ENCODE measurements at places on chromosomes 11 and 22.
A peak's percentile ranks its signal among the peaks of the same experiment; 100 is the strongest.

GRCh38 chr22:20076627-20077172, 3.3 kb upstream of the DGCR8 start:
- peaks cover 9% of the 10 kb centered on the region for H3K4me1 ChIP-seq
- no peaks in the 10 kb centered on the region for H3K36me3 ChIP-seq
- H3K27ac ChIP-seq: peak overlapping the region; percentile 55
- no peak for DNase-seq

DNA sequence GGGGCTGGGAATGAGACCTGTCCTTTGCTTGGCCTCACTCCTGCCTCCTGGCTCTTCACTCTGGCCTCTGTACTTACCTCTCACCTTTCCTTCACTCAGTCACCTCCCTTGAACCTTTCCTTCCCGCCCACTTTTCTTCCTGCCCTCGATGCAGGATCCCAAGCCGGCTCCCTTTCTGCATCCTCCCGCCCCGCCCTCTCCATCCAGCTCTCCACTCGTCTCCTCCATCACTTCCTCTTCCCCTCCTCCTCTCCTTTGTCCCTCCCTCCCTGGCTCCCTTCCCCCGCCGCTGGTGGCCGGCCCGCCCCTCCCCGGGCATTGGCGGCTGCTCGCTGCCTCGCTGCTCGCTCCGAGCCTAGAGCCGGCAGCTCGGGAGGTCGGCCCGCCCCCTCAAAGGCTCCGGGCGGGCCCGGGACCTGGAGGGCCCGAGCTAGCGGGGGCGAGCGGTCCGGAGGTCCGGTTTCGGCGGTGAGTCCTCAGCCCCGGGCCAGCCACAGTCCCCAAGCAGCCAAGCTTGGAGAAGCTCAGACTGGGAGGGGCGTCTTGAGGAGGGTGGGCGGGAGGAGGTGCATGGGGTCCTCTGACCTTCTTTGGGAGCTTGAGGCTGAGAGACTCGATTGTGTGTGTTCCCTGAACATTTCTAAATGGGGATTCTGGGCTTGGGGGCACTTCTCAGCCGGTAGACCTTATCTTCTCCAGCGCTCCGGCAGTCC, 13.8 kb downstream of the PHLDB1 start:
- no peaks in the 10 kb centered on the region for H3K36me3 ChIP-seq
- H3K27ac ChIP-seq: peak overlapping the region; percentile 33

DNA sequence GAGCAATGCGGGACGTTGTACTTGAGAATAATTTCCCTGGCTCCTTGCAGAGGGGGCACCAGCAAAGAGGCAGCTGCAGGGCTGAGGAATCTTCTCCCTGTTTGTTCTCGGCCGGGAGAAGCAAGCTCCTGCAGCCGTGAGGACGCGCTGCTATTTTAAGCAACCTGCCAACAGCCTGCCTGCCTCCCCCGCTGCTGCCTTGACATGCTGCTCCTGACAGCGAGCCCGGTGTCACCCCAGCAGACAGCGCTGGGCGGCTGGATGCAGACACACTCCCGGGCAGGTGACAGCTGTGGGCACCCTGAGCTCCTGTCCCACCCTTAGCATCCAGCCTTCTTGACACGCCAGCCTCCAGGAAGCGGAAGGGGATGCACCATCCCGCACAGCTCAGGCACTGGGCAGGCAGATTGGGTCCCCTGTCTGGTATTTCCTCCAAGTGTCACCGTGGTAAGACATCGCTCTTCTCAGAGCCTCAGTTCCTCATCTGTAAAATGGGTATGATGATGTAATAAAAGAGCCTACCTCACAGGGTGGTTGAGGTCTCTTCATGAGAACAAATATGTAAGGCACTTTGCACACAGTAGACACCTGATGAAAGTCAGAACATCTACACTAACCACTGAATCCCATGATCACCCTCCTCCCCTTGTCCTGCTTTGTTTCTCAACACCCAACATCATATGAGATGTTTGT, 530.6 kb downstream of the MN1 start:
- no peaks in the 10 kb centered on the region for H3K27me3 ChIP-seq
- no peak for DNase-seq
- H3K27ac ChIP-seq: no peak overlapping the region
- no peak overlapping the region for H3K4me3 ChIP-seq
- no peaks in the 10 kb centered on the region for H3K4me1 ChIP-seq

DNA sequence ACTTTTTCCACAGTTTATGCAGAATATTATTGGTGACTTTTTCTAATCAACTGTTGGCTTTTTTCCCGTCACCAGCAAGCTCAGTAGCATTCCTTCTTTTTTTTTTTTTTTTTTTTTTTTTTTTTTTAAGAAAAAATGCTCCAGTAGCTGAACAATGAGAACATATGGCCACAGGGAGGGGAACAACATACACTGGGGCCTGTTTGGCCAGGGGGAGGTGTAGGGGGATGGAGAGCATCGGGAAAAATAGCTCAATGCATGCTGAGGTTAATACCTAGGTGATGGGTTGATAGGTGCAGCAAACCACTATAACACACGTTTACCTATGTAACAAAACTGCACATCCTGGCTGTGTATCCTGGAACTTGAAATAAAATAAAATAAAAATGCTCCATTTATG, 82.5 kb downstream of the ARHGAP42 start:
- H3K27me3 ChIP-seq: no peaks in the 10 kb centered on the region
- no peak overlapping the region for H3K27ac ChIP-seq
- H3K36me3 ChIP-seq: no peaks in the 10 kb centered on the region

- no peak for DNase-seq
- H3K4me3 ChIP-seq: no peak overlapping the region
- H3K4me1 ChIP-seq: no peaks in the 10 kb centered on the region
- no peaks in the 10 kb centered on the region for H3K36me3 ChIP-seq
Observed at GRCh38 chr11:119416606-119417580, 6.1 kb downstream of the THY1 start.

DNA sequence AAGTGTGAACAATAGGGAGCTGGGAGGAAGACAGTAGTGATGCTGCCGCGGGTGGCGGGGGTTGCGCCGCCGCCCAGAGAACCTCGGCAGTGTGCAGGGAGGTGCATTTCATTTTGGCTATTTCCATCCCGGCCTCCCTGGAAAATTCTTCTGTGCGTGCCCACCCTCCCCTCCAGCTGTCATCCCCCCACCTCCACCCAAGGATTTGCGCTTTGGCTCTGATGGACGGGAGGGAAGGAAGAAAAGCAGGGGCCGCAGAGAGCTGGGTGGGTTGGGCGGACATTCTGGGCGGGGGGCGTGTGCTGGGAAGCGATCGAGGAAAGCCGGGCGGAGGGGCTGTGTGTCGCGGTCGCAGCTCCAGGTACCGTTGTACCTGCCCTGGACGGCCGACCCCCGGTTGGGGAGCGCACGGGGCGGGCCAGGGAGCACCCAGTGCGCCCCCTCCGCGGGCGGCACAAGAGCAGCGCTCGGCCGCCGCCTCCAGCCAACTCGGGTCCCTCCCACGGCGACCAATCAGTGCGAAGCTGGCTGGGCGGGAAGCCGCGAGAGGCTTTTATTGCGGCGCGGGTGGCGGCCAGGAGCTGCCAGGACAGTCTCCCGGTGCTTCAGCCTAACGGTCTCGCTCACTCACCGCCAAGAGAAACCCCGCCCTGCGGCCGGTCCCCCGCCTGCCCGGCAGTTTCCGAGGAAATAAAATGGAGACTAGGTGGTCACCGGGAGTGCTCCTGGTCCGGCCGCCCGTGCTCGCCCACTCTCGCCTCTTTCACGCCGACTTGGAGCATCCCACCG, 1.6 kb downstream of the NCAM1 start:
- peak overlapping the region; percentile 19 for H3K4me3 ChIP-seq
- H3K27ac ChIP-seq: no peak overlapping the region
- H3K4me1 ChIP-seq: no peaks in the 10 kb centered on the region

DNA sequence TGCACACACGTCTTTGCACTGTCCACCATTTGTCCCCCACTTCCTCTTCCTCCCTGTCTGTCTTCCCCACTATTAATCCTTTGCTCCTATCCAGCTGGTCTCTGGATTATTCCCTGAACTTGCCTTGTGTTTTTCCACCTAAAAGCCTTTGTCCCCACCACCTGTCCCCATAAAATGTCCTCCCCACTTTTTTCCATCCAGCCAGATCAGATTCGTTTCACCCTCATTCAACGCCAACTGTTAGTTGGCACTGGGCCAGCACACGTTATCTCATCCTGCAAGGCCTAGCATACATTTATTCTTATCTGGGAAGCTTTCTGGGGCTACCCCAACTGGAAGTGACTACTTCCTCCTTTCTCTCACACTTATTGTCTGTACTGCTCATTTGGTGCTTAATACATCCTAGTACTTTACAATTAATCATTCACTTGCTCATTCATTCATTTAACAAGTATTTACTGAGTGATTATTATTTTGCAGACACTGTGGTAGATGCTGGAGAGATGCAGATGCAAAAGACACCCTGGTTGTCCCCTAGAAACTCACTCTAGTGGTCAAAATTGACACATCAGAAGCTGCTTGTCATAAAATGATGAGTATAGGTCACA, 96.2 kb downstream of the RASSF10 start:
- no peak overlapping the region for H3K4me3 ChIP-seq
- H3K27ac ChIP-seq: no peak overlapping the region
- peaks cover 3% of the 10 kb centered on the region for H3K27me3 ChIP-seq
- H3K36me3 ChIP-seq: no peaks in the 10 kb centered on the region
- H3K4me1 ChIP-seq: no peaks in the 10 kb centered on the region

DNA sequence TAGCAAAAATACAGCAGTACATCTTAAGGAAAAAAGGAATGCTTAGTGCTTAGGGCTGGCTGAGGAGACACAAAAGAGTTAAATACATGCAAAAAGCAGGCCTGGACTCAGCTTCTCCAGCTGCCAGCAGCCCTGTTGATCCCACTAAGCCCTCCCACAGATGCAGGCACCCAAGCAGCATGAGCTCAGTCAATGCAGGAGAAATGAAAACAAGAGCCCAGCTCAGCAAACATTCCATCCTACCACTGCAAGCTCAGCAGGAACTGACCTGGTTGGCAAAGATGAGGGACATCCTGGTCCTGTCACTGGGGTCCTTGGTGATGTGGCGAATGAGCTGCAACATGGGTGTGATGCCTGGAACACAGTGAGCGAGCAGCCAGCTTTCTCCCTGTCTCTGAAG, 5.8 kb downstream of the CYB5R2 start:
- H3K27me3 ChIP-seq: no peaks in the 10 kb centered on the region
- no peaks in the 10 kb centered on the region for H3K4me1 ChIP-seq
- no peak overlapping the region for H3K27ac ChIP-seq
- no peak overlapping the region for H3K4me3 ChIP-seq
- no peaks in the 10 kb centered on the region for H3K36me3 ChIP-seq
- DNase-seq: no peak

DNA sequence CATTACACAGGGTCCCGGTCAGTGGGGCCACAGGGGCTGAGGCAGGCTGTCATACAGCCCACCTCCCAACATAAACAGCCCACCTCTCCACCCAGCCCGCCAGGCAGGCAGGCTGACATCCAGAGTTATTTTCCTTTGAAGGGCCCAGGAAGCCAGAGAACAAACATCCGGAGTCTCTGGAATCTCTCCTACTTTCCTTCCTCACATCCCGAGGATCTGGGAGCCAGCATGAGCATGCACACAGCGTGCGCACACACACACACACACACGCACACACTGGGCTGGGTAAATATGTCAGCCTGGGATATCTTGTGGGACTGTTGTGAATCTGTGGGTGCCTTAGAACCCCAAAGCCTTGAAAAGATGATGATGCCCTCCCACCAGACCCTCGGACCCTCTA, 55.4 kb downstream of the PDE2A start:
- DNase-seq: no peak
- H3K4me3 ChIP-seq: no peak overlapping the region
- peaks cover 4% of the 10 kb centered on the region for H3K27me3 ChIP-seq
- H3K4me1 ChIP-seq: peaks cover 18% of the 10 kb centered on the region
- no peak overlapping the region for H3K27ac ChIP-seq

GRCh38 chr11:108886660-108887009, 221.8 kb downstream of the DDX10 start:
- no peak overlapping the region for H3K27ac ChIP-seq
- DNase-seq: no peak
- H3K4me1 ChIP-seq: no peaks in the 10 kb centered on the region
- no peaks in the 10 kb centered on the region for H3K36me3 ChIP-seq
- no peak overlapping the region for H3K4me3 ChIP-seq

DNA sequence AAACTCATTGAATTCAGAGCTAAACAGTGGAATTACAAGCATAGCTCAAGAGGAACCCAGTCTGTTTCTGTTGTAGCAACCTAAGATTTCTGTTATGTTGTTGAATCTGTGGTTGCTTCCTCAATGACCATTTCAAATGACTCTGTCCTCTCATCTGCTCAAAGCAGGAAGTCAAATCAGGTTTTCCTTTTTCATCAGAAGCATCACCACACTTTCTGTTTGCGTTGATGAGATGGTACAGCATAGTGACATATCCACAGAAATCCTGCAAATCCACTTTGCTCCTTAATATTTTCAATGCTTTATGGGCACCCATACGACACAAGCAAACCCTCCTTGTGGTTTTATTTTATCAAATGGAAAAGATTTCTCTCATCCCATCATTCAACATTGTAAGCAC, 12.6 kb upstream of the UCP2 start:
- DNase-seq: peak; percentile 82
- peaks cover 60% of the 10 kb centered on the region for H3K4me1 ChIP-seq
- no peaks in the 10 kb centered on the region for H3K36me3 ChIP-seq
- peak overlapping the region; percentile 49 for H3K4me3 ChIP-seq
- no peaks in the 10 kb centered on the region for H3K27me3 ChIP-seq
- H3K27ac ChIP-seq: peak overlapping the region; percentile 93

DNA sequence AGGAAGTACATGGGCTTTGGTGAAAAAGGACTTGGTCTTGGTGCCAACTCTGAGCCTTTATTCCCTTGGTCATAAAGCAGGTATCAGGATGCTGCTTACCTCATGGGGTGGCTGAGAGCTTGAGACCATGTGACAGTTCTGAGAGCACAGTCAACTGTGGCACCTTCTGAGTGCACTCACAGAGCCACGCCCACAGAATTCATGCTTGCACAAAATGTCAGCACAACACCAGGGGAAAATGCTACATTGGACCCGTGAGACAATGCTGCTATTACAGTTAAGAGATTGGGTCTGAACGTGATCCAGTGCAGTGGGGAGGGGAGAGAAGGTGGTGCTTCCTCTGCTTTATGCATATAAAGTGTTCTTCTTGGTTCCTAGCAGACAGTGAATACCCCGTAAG, 79.5 kb upstream of the SPON1 start:
- H3K27me3 ChIP-seq: no peaks in the 10 kb centered on the region
- no peaks in the 10 kb centered on the region for H3K4me1 ChIP-seq
- H3K27ac ChIP-seq: no peak overlapping the region

DNA sequence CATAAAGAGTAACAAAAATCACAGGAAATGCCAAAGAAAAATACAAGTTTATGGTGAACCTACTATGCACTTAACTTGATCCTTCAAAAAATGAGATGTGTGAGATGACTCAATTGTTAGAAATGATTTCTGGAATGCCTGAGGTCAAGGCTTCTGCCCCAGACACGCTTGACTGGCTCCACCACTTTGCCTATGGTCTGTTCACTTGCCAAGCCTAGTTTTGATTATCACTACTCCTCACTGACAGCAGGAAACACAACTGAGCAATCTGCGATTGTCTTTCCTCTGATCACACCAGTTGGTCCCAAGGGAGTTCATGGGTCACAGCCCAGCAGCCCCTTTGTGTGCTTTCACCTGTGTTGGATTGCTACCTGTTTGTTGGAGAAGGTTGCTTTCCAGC, 20.6 kb upstream of the PRDM10 start:
- no peaks in the 10 kb centered on the region for H3K27me3 ChIP-seq
- H3K36me3 ChIP-seq: no peaks in the 10 kb centered on the region
- no peak overlapping the region for H3K27ac ChIP-seq

GRCh38 chr11:119663279-119663678, 65.7 kb downstream of the NECTIN1 start:
- no peaks in the 10 kb centered on the region for H3K27me3 ChIP-seq
